GM23248 (cell line): ENCODE measurements at places on chromosomes 5 and 9. TPM values are rescaled to one million over a fixed set of nuclear protein-coding genes. Genes with fewer than 3 reads are reported as not detected.

DNA sequence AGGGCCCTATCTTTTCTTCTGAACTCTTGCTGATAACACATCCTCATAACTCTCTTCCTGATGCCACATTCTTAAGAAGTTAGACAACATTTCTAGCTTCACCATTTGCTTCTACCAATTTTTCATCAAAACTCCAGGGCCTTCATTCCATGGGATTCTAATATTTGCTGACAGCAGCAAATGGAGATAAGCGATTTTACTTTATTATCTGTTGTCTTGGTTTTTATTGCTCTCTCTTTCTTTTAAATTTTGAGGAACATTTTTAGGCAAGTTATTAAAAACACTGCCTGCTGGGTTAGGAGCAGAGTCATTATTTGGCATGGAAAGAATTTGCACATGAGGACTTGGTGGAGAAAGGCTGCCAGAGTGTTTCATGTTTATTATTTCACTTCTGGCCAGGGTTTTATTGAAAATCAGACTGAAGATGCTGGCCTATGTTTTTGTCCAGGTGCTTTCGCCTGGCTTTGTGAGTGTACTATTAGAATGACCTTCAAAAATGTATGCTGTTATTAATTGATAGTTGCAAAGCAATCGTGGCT, 27.7 kb downstream of the NSG2 start:
- no peak for DNase-seq

DNA sequence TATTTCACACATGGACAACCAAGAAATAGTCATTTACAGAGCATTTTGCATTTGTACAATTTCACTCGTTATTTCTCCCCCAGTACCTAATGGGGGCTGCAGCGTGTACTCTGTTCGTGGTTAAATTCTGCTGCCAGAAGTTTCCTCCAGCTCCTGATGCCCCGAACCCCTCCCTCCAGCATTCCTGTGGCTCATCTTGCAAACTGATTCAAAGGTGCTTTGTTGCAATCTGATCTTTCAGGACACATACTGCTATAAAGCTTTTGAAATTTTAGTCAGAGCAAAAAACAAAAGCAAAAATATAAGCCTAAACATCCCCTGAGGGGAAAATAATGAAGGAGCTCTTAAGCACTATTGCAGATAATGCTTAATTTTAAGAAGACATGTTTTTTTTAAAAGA, 27.7 kb downstream of the UBLCP1 start:
- no peak for DNase-seq

GRCh38 chr9:95224376-95225019, 93.0 kb downstream of the FANCC start:
- DNase-seq, result peak; percentile 5

DNA sequence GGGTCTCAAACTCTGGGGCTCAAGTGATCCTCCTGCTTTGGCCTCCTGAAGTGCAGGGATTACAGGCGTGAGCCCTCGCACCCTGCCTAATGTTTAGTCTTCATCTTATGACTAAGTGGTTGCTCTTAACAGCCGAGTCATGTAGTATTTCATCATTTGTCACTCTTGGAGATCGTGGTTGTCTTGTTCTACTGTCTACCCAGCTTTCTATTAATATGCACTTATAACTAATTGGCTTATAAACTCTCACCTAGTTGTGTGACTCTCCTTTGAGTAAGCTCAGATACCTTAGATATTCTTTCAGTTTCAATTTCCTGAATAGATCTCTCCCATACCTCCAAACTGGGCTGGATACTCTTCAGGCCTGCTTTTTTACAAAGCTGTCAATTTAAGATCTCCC, 19.9 kb downstream of the SLC44A1 start:
- DNase-seq, result peak; percentile 49

DNA sequence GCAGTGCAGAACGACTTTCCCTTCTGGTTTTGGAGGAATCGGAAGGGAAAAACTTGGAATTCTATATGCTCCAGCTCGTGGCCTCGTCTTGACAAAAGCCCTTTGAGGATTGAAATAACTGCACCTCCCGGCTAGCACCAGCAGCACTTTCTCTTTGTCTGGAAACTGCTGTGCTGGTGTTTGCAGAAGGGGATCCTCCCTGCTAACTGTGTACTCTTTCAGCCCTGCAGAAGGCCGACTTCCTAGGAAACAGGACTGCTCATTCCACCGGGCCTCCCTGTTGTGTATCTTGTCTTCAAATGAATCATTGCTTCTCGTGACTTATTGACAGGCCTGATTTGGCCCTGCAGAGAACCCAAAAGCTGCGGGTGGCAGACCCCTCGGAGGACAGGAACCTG, 23.6 kb downstream of the STC2 start:
- DNase-seq, result no peak

DNA sequence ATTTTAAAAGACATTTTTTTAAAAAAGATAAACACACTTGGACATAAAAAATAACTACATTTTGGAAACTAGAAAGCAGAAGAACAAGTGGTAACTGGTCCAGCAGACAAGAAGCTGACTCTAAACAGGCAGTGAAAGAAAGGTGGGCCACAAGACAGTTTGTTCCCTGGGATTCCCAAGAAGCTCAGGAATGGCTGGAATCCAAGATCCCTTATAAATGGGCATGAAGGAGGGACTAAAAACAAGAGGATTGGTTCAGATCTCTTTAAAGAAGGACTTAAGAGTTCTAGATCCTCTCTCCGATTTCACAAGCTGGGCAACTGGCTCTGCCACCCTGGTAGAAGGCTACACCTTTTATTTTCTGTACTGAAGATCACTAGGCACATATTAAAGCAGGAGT, 102.8 kb downstream of the ARL15 start:
- DNase-seq, result no peak

GRCh38 chr5:107876906-107877305, 206.2 kb upstream of the EFNA5 start:
- no peak for DNase-seq

DNA sequence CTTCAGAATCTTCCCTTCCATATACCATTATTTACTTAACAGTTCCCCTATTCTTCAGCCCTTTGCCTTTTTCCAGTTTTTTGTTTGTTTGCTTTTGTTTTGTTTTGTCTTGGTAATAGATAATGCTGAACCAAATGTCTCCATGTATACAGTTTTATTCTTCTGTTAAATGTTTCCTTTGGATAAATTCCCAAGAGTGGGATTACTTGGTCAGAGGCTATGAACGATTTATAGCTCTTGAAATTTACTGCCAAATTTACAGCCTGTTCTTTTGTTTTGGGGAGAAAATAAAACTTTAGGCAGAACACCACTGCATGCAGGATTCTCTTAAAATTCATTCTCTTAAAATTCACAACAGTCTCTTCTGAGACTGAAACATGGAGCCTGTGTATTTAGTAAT, 38.6 kb downstream of the NR4A3 start:
- DNase-seq, result no peak

Gene KLHL3
- total RNA-seq, result 0.51 and 1.3 TPM in 2 replicates

Gene MPDZ
- total RNA-seq, result 29.2 and 31.9 TPM in 2 replicates

Gene LVRN
- total RNA-seq, result 0.32 TPM in 1 of 2 replicates, not detected in the other
